Activated CD8-positive, alpha-beta memory T cell treated with anti-CD3 and anti-CD28 coated beads for 1 hour (primary cell): ENCODE measurements at places on chromosomes 1 and 21.

- no peak for DNase-seq
These were observed 81.8 kb downstream of the NOTCH2 start for GRCh38 chr1:119987686-119988085.

DNA sequence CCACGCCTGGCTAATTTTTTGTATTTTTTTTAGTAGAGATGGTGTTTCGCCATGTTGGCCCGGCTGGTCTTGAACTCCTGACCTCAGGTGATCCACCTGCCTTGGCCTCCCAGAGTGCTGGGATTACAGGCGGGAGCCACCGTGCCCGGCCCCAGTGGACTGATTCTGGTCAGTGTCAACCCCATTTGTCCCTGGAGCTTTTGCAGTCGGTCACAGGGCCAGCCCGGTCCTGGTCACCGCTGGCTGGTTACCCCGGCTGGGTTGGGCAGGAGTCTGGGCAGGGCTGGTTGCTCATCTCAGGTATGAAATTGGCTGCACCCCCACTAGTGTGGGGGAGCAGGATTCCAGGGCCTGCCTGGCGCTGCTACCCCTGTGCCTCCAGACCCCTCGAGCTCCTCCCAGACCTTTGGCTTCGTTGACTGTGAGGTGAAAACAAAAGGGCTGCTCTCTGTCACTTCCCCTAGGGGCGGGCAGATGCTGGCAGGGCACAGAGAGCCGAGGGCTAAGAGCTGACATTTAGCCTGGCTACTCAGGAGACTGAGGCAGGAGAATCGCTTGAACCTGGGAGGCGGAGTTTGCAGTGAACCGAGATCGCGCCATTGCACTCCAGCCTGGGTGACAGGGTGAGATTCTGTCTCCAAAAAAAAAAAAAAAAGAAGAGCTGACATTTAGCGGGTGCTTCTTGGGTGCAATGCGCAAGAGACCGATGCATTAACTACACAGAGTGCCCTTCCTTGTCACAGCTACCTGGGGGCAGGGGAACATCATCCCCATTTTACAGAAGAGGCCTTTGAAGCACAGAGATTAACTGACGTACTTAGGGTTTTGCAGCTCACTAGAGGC is 10.6 kb downstream of the TNFRSF1B start:
- DNase-seq = no peak

DNA sequence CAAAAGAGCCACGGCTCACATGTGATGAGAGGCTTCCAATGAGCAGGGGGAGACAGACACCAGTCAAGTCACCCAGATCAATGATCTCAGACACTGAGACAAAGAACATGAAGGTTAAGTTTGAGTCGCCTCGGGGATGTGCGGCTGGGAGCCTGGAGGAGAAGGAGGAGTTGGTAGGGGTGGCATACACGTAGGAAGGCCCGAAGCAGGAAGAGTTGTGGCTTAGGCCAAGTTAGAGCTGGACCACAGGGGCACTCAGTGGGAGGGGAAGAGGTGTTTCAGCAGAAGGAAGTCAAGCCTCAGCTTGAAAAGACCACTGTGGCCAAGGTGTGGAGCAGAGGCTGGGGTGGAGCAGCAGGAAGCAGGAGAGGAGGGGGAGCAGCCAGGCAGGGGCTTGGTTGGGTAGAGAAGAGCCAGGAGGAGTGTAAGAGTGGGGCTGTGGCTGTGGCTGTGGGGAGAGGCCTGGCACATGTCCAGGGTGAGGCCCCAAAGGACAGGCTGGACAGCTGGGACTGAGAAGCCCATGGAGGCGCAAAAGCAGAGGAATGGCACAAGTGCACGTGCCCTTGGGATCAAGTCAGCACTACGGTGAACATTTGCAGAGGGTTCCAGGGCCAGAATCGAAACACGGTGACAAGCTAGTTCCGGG is 27.6 kb downstream of the CTNNBIP1 start:
- DNase-seq = no peak

- no peak for DNase-seq
These were observed 14.0 kb upstream of the L1TD1 start for GRCh38 chr1:62180639-62181038.

GRCh38 chr1:224781800-224782199 is 147.7 kb upstream of the DNAH14 start:
- no peak for DNase-seq

GRCh38 chr21:39251326-39251725 is 62.1 kb downstream of the BRWD1 start:
- no peak for DNase-seq

- no peak for DNase-seq
These were observed 25.8 kb upstream of the GBP5 start for GRCh38 chr1:89298461-89298860.

GRCh38 chr1:68229650-68230483 is 2.5 kb downstream of the WLS start:
- DNase-seq = no peak

GRCh38 chr1:3744646-3745045 is 7.6 kb upstream of the CCDC27 start:
- no peak for DNase-seq

- no peak for DNase-seq
These were observed 61.8 kb downstream of the MACF1 start for GRCh38 chr1:39266269-39266668.
